Stimulated activated CD4-positive, alpha-beta T cell treated with anti-CD3 and anti-CD28 coated beads, TNF-alpha, amount 100 ng/mL, for 24 hours (primary cell): ENCODE measurements at places on chromosomes 2 and 18.

GRCh38 chr2:199463708-199464605 lies 6.2 kb upstream of the SATB2 start:
- DNase-seq: no peak

DNA sequence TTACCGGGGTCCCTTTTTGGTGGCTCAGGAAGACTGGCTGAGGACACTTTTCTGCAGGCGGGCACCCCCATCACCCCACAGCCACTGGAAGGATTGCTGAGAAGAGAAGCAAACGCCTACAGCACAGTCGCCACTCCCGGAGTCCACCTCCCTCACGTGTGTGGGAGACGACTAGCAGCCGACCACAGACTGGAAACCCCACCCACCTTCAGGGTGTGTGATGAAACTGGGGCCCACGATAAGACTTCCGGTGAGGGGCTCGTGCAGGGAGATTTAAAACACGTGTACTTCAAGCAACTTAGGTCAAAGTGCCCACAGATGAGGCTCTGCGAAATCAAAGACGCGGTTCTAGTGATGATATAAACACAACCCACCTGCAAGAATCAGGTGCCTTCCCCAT lies 26.3 kb downstream of the MBP start:
- peak; percentile 69 for DNase-seq

DNA sequence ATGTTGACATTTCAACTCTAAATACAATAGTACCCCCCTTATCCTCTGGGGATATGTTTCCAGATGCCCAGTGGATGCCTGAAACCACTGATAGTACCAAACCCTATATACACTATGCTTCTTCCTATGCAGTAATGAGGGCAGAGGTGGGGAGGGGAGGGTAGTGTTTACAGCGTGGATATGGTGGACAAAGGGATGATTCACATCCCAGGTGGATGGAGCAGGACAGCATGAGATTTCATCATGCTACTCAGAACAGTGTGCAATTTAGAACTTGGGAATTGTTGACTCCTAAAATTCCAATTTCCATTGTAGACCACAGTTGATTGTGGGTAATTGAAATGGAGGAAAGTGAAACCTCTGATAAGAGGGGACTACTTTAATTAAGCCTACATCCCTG lies 75.4 kb downstream of the TSN start:
- DNase-seq: no peak

DNA sequence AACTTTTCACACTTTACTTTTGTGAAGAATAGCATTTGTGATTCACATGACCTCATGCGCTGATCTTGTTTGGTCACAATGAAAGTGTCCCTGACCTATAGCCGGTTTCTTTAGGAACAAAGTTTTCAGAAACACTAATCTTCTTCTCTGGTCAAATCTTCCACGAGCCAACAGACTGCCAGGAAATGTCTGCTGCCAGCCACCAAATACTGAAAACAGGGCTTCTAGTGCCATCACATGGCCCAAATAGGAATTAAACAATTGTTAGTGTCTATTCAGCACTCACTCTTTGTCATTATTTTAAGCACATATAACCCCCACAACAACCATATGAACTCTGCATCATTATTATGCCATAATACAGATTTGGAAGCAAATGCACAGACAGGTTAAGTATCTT lies 286.5 kb upstream of the SYT4 start:
- DNase-seq: no peak

GRCh38 chr2:85096616-85097015 lies 36.6 kb upstream of the TCF7L1 start:
- no peak for DNase-seq

DNA sequence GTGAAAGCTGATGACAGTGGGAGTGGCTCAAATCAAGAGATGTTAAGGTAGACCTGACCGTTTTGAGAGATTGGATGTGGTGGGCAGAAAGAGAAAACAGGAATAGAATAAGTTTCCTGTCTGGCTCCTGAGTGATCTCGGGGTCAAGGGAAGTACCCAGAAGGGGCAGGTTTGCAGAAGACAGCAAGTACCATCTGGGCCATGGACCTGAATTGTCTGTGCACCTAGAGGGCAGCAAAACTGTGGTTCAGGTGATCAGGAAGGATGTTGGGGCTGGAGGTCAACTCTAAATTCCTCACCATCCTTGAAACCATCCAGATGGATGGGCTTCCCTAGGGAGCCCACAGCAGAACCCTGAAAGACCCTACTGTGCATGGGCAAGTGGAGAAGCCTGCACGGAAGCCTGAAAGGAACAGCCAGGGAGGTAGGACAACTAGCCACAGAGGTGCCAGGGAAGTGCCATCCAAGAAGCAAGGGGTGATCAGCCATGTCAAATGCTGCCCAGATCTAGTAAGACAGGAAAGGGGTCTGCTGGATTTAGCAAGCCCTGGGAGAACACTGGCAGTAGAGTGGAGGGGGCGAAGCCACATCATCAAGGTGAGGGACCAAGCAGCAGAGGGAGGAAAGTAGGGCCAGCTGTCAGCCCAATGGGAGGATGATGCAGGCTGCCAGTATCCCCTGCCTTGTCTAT lies 8.0 kb downstream of the TEX261 start:
- DNase-seq: no peak

DNA sequence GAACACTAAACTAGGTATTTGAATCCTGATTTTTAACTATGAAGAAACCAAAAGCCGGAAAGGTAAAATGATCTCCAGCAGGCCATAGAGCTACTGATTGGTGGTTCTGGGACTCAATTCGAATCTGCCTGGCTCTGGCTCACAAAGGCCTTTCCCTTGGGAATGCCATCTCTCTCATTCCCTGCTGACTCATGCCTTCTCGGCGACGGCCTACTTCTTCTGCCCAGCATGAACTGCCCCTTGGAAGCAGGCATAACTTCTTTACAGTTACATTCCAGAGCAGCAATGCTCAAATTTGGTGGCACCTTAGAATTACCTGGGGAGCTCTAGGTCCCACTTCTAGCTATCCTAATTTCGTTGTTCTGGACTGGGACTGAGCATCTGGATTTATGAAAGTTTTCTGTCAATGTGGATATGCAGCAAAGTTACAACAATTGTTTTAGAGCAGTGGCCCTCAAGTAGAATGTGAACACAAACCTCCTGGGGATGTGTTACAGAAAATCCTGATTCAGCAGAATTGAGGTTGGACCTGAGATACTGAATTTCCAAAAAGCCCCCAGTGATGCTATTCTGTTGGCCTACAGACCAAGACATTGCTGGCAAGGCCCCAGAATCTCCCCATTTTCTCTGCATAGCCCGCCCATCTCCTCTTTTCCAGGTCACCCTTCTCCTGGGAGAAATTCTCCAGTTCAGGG lies 261.1 kb downstream of the CNTNAP5 start:
- no peak for DNase-seq

DNA sequence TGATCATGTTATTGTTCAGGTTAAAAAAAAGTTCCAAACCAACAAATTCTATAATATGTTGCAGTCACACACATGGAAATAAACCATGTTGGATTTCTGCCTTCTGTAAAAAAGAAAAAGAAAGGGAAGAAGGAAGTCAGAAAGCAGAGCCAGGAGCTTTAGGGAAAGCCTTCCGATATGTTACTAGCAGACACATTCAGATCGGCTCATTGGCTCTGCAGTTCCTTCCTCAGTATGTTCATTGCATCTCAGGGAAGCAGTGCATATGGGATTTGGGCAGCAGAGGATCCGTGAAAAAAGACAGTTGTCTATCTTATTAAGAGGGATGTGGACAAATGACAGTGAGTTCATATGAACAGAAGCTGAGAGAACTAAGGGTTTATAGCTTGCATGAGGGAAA lies 68.1 kb downstream of the KIF5C start:
- no peak for DNase-seq

GRCh38 chr18:49756135-49756534 lies 57.2 kb downstream of the ACAA2 start:
- no peak for DNase-seq

DNA sequence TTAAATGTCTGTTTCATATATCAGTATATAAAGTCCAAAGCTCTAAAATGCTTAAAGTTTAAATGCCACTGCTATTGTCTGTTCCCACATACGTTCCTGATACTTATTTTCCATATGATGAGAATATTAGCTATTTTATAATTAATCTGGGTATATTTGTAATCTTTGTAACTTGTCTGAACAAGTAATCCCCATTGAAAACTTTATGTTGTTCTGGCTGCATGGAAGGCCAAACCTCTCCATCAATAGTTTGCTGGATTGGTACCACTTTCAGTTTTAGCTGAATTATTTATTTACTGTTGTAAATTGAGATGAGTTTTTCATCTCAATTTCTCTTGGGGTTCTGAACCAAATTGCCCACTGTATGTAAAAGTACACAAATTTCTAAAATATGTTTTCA lies 1.5 kb downstream of the MBD5 start:
- DNase-seq: no peak

DNA sequence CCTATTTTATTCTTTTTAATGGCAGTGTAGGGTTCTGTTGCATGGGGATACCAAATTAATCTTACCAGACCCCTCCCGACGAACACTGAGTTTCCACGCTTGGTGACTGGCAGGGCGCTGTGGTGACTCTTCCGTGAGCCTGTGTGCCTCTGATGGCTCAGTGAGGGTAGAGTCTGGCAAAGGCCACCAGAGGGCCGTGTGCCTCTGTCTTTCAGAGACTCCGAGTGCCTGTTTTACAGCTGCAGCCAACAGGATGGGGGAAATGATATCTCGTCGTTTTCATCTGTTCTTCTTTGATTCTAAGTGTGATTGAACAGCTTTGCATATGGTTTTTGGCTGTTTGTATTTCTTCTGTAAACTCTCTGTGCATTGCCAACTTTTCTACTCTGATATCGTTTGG lies 99.8 kb downstream of the ZNF236 start:
- no peak for DNase-seq

DNA sequence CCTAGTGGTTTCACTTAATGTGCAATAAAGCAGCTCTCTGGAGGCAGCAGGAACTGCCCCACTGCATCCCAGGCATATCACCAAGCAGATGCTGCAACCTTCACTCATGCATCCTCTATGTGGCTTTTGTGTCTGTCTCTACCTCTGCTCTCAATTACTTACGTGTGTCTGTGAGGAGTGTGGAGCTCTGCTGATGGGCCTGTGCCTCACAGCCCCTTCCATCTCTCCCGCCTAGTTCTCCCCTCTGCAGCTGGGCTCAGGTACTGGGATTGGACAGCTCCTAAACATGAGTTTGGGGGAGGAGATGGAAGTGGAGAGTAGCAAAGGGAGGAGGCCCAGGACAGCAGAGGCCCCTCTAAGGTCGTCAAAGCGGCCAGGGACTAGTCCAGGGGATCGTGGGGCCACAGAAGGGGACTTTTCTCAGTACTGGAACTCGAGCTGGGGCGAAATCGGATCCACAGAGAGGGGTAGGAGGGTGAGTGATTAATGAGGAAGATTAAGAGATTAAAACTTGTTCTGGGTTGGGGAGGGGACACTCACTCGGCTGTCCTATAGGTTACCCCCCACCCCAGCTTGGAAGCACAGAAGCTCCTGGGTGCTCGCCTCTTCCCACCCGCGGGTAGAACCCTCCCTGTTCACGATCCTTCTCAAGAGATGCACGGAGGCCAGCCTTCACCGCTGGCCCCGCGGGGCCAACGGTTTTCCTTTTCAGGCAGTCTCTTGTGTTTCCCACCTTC lies 2.1 kb upstream of the LBX2 start:
- no peak for DNase-seq

GRCh38 chr2:226705133-226705886 lies 94.3 kb downstream of the IRS1 start:
- no peak for DNase-seq

GRCh38 chr2:88212251-88212790 lies 42.2 kb downstream of the THNSL2 start:
- DNase-seq: no peak

- no peak for DNase-seq
Measured at GRCh38 chr2:45614871-45615415, 3.9 kb upstream of the SRBD1 start.

DNA sequence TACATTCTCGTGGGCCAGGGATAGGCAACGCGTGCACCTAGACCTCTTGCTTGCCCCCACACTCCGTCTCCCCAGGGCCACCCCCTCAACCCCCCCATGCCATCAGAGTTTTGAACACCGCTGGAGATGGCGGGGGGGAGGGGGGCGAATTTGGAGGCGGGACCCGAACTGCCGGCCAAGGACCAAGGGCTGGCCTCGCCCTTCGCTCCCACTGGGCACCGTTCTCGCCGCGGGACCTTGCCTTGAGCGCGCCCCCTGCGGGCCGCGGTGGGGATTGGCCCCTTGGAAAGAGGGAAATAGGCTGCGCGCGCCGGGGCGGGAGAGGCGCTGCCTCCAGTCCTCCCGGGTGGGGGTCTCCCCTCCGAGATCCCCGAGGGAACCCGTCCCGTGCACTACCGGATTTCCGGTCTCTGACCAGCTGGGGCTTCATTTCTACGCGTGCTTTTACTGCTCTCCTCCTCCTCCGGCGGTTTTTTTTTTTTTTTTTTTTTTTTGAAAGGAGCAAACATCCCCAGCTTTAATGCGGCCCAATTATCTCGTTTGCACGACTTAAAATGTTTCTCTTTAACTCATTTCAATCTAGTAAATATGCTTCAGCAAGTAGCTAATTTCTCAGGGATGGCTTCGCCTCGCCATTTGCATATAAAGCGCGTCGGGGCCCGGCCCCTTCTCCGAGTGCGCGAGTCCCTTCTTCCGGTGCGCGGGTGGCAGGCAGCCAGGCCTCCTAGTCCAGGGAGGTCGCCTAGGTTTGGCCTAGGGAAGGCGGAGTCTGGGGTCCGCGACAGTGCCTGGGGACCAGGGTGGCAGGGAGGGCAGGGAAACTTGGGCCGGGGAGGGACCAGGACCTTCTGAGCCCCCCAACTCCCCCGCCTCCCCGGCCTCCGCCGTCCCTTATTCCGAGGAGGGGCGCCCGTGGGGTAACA lies 10.0 kb upstream of the GBX2 start:
- DNase-seq: peak; percentile 45

GRCh38 chr2:206086716-206087350 lies 859 bp upstream of the INO80D start:
- DNase-seq: no peak

DNA sequence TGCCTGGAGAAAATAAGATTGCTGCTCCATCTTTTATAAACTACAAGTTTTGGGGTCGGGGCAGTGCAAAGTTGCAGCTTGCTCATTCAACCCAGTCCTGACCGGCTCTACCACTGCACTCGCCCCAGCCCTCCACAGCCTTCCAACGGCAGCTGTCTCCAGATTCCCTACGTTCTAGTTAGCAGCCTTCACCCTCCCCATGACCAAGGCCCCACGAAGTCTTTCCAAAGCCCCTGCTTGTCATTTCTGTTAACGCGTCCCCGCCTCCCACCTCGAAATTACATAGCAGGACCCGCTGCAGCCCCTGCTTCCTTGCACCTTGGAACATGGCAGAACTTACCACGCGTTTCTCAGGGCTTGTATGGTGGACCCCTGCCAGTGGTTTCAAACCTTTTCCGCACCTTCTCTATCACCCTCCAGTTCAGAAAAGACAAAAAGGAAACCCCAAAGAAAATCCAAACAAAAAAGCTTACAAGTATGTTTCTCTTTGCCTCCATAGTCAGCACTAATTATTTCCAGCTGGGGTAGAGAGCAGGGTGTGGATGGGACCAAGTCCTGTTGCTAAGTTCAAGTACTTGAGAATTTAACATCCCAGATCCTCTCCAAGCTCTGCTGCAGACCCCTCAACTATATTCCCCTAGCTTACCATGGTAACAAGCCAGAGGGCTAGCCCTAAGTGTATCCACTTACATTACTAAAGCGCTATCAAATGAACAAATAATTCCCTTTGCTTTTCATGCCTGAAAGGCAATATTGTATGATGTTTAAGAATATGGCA lies 161.5 kb downstream of the TGIF1 start:
- no peak for DNase-seq
